ENCODE measurements at places on chromosomes 1 and 21.

- DNase-seq: peak; percentile 21
Observed at GRCh38 chr1:203665993-203666392, 39.4 kb downstream of the ATP2B4 start.

- DNase-seq: no peak
Observed at GRCh38 chr1:236137285-236137852, 5.0 kb upstream of the GPR137B start.

DNA sequence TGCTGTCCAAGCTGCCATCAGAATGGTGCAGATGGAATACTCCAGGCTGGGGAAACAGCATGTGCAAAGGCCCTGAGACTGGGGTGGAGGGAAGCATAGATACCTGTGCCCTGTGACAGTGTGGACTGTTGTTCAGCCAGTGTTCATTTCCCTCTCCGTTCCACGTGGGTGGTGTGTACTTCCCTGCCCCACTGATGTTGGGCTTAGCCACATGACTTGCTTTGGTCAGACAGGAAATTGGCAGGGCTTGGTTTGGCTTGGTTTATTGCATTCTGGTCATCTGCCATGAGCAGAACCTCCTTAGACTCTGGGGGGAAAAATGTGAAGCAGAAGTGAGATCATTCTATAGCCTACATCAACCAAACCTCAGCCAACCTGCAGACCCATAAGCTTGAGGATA is 102.4 kb upstream of the IGSF21 start:
- no peak for DNase-seq

DNA sequence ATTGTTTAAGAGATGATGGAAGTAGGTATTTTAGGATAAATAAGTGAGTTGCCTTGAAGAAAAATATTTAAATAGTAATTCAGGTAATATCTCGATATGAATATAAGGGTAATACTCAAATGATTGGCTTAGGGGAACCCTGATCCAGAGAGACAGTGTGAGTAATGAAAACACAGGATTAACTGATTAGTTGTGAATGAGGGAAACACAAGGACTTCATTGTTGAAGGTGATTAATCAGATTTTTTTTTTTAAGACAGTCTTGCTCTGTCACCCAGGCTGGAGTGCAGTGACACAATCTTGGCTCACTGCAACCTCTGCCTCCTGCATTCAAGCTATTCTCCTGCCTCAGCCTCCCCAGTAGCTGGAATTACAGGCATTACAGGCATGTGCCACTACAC is 12.7 kb downstream of the SLC25A33 start:
- DNase-seq: no peak

- no peak for DNase-seq
Observed at GRCh38 chr1:47629201-47629600, 191.4 kb downstream of the FOXD2 start.

DNA sequence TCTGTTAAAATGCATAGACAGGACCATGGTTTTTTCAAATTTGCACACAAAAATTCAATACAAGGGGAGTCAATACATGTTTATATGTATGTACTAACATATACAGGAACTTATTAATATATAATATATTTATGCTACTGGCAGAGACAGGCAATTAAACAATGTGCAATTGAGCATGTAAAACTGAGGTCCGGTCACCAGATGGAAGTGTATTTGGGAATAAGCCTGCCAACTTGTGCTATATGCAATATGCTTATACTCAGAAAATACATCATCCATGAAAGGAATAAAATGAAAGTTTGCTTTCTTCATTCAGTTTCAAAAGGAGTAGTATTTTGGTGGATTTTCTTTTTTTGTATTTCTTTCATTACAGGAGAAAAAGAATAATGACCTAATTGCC is 640.2 kb upstream of the CXADR start:
- no peak for DNase-seq

GRCh38 chr21:29145852-29146453 is 15.5 kb downstream of the MAP3K7CL start:
- DNase-seq: no peak

DNA sequence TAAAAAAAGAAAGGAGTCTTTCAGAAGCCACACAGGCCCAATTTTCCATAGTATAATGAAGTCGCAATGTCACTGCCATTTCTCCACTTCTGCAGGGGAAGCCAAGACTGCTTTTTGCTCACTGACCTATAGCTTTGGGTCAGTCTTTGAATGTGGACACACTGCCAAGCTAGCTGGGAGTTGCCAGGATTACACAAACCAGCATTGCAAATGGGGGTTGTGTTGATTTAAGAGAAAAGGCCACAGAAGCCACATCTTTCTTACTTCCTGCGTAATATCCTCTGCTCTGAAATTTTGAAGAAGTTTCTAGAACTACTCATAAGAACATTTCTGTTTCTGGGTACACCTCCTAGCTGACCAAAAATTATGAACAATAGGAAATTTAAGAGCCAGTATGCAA is 45.8 kb upstream of the SAMSN1 start:
- DNase-seq: no peak

DNA sequence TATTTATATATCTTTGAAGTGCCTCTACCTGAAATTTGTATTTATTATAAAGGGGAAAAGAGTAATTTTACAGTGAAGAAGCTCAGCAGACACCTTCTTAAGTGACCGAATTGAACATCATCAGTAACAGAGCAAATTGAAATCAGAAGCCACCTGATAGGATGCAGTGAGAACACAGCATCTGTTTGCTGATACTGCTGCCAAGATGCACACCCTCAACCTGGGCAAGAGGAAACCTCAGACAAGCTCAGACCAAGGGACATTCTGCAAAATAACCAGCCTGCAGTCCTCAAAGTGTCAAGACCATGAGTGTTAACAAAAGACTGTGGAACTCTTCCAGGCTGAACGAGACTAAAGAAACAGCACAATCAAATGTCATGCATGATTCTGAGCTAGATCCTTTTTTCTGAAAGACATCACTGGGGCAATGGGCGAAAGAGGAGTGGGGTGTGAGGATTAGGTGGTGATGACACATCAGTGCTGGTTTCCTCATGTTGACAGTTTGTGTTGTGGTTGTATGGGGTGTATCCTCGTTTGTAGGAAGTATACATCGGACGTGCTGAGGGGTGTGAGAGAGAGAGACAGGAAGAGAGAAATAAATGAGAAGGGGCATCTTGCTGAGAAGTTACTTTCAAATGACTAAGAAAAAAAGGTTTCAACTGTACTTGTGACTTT is 103.7 kb downstream of the ABCA4 start:
- no peak for DNase-seq

GRCh38 chr1:172229942-172230341 is 190.5 kb upstream of the C1orf105 start:
- no peak for DNase-seq

- DNase-seq: no peak
Observed at GRCh38 chr1:44609768-44610526, 64.3 kb downstream of the TMEM53 start.

All from cerebellar nuclear complex (tissue), 1 donor.